ENCODE measurements at places on chromosomes 6 and 20.

GRCh38 chr6:108677894-108678293, 117.2 kb downstream of the FOXO3 start:
- DNase-seq: no peak

GRCh38 chr6:147676495-147677199, 168.2 kb downstream of the SAMD5 start:
- no peak for DNase-seq

DNA sequence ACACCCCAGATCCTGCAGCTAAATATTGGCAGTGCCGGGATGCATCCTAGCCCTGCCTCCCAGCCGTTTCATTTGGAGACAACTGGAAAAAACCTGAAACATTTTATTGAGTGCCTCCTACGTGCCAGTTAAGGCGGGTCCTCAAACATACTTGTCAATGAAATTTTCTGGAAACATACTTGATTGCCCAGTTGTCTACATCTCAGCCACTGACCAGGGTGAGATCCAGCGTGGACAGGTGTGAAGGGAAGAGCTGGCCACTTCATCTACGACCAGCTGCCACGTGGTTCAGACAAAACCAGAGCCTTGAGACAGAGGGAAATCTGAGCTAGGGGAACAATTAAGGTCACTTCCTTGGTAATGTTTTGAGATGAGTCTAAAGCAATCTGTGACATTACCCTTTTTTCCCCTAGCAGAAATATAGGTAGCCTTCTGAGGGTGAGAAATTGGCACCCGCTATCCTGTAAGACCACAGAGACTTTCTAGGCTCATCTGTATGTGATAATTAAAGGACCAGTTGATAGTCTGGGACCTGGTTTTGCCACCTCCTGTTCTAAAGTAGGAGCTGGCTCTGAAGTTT, 116.3 kb upstream of the MTHFD1L start:
- DNase-seq: no peak

DNA sequence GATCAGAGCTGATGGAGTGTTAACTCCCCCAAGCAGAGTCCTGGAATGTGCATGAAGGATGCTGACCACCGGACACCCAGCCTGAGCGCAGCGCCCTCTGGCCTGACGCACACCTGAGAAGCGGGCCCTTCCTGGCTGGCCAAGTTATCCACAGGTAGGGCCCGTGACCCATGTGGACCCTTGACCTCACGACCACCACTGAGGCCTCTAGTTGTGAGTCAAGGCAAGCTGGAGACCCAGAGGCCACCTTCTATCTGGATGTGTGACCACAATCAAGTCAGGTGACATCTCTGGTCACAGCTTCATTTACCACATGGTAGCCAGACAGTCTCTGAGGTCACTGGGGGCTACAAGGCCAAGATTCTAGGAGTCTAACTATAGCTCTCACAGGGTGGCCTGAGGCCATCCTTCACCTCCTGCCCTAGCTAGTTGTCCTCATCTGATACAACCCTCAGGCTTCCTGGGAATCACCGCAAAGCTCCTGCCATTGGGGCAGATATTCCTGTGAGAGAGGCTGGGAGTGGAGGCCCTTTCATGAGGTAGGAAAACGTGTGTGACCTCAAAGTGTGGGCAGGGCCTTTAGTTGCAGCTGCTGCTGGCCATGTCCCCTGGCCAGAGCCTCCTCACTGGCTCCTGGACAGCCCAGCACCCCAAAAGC, 53.1 kb downstream of the DSTN start:
- no peak for DNase-seq

All from D721Med (cell line).